ENCODE measurements at places on chromosomes 6 and 20.

GRCh38 chr6:143361536-143362191 lies 88.8 kb downstream of the ADAT2 start:
- no peak for DNase-seq

- DNase-seq, result no peak
Measured at GRCh38 chr6:71745525-71745924, 140.8 kb upstream of the RIMS1 start.

DNA sequence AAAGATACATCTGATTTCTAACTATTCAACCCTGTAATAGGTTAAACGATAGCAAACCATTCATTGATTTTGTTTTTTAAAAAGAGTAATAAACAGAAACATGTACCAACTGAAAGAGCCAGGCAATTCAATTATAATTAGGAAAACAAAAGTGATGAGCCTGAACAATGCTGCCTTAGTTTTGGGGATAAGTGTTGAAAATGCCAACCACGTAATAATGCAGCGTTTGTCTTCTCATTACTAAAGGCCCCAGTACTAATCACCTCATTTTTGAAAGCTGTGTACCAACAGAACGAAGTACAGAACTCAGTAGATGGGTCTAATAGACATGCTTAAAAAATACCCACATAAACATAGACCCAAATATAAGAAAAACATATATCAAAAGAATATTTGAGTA lies 663.6 kb upstream of the CHD6 start:
- DNase-seq, result no peak

GRCh38 chr20:52682237-52682636 lies 289.9 kb upstream of the TSHZ2 start:
- no peak for DNase-seq

DNA sequence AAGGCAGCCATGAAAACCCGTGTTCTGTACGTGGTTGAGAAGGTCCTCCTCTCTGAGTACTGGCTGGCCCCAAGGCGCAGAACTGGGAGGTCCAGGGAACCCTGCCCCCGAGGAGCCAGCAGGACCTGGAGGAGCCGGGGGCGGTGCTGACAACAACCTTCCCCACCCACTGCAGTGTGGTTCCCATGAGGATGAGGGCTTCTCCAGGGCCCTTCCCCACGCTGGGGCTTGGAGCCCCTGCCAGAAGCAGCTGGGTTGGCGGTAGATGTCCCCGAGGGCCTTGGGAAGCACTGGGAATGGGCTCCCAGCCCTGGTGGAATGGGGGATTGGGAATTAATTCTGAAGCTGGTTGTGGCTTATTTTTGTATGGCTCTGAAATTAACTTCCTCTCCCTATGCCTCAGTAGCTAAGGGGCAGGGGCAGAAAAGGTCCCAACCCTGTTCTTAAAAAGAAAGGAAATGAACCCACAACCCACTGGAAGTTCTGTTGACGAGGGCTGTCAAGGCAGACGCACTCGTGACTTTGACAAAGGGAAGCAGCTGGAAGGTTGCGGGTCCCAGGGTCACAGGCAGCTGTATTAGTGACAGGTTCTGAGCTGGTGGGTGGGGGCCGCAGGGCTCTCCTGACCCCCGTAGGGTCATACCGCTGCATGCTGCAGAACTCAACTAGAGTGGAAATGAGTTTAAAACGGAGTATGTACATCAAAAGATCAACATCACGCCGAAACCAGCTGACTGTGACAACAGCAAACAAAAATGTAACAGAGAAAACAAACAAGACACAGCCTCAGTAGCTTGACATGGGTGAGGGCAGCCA lies 13.9 kb upstream of the HELZ2 start:
- no peak for DNase-seq

DNA sequence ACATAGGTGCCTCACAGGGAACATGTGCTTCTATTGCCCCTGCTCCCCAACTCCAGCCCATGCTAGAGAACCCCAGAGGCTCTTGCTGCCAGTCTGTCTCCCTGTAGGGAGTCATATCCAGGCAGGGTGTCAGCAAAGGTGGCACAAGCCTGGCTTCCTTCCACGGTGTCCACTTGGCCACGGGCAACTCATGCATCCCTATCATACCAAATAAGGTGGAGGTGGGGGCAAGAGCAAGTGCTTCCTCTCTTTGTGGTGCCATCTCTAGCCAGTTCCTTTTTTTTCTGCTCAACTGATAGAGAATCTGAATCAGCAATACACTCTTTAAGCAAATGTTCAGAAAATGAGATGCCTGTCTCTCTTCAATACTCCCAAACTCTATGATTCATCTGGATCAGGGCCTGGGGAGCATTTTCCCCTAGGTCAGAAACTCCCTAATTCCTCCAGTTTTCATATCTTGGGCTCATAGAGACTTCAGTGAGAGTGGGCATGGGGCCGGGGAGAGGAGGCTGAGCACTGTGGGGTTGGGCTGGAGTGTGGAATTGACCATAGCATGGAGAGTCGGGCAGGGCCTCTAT lies 105.1 kb upstream of the GPR6 start:
- DNase-seq, result no peak

DNA sequence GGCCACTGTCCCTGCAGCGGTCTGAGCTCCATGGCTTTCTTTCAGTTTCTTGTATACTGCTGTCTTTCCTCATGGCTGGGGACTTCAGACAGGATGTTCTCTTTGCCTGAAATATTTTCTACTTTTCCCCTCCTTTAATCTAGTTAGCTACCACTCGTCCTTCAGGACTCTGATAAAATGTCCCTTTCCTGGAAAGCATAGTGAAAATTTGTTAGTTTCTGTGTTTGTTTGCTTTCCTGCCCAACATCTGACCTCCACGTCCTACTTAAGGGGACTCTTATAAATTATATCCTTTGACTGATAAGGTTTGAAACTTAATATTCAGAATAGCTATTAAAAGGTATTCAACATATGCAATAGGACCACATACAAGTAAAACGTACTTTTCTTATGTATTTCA lies 48.8 kb upstream of the KLHL31 start:
- DNase-seq, result no peak

Data from activated naive CD8-positive, alpha-beta T cell treated with anti-CD3 and anti-CD28 coated beads, Interleukin-2, amount 50 U/mL, for 16 hours (primary cell).